ENCODE measurements at places on chromosomes 1 and 21. TPM values are rescaled to one million over a fixed set of nuclear protein-coding genes. Genes with fewer than 3 reads are reported as not detected.
A peak's percentile ranks its signal among the peaks of the same experiment; 100 is the strongest.

DNA sequence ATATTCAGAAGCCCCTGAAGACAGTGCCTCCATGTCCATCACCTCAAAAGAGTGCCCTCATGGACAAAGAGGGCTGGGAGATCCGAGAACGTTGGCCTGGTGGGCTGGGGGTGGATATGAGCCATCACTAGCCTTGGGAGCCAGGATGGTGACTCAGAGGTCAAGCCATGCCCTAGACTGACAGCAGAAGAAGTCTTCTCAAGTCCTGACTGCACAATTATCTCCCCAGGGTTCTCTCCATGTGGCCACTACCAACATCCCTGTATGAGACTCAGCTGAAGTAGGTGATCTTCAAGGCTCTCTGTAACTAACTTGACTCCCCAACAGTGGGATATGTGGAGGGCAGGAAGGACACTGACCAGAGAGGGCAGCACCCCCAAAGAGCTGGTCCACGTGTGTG is 7.1 kb upstream of the USF1 start:
- no peaks in the 10 kb centered on the region for H3K27me3 ChIP-seq
- H3K27ac ChIP-seq = no peak overlapping the region
- H3K36me3 ChIP-seq = no peaks in the 10 kb centered on the region
- H3K4me1 ChIP-seq = no peaks in the 10 kb centered on the region

DNA sequence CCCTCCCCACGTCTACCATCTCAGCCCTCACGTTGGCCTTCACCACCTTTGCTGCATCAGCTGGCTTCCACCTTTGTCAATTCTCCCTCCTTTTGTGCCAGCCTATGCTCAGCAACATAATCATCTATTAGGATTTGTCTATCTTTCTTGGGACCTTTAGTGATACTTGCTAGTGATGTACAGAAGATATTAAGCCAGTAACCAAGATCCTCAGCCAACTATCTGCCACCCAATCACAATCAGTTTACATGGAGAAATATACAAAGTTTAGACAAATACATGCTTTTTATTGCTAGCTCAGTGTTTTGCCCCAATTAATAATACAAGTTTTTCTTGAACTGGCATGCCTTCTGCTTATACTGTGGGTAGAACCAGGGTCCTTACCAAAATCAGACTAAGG is 172.3 kb downstream of the TPR start:
- H3K27me3 ChIP-seq = no peaks in the 10 kb centered on the region
- H3K36me3 ChIP-seq = no peaks in the 10 kb centered on the region
- no peak overlapping the region for H3K27ac ChIP-seq
- no peak for DNase-seq
- H3K4me3 ChIP-seq = no peak overlapping the region

GRCh38 chr1:204420039-204421004 is 8.7 kb upstream of the PPP1R15B start:
- no peak overlapping the region for H3K4me3 ChIP-seq
- DNase-seq = peak; percentile 22
- peaks cover 7% of the 10 kb centered on the region for H3K36me3 ChIP-seq
- H3K27me3 ChIP-seq = no peaks in the 10 kb centered on the region

GRCh38 chr1:5164158-5164557 is 509.7 kb downstream of the AJAP1 start:
- no peaks in the 10 kb centered on the region for H3K36me3 ChIP-seq
- no peak overlapping the region for H3K4me3 ChIP-seq
- H3K27ac ChIP-seq = no peak overlapping the region
- H3K27me3 ChIP-seq = no peaks in the 10 kb centered on the region
- H3K4me1 ChIP-seq = no peaks in the 10 kb centered on the region

- no peaks in the 10 kb centered on the region for H3K36me3 ChIP-seq
- no peaks in the 10 kb centered on the region for H3K4me1 ChIP-seq
- no peak overlapping the region for H3K27ac ChIP-seq
- no peaks in the 10 kb centered on the region for H3K27me3 ChIP-seq
- no peak for DNase-seq
Observed at GRCh38 chr1:50497007-50497406, 73.8 kb upstream of the DMRTA2 start.

- H3K4me1 ChIP-seq = peaks cover 38% of the 10 kb centered on the region
- no peaks in the 10 kb centered on the region for H3K36me3 ChIP-seq
- peak overlapping the region; percentile 53 for H3K27ac ChIP-seq
- DNase-seq = no peak
Observed at GRCh38 chr1:109791495-109792043, 27.8 kb upstream of the EPS8L3 start.

Gene ST6GALNAC5
- 3.4 TPM for total RNA-seq

Gene CFAP107
- not detected for total RNA-seq

Gene CLCNKB
- not detected for total RNA-seq

Measured in IMR-90 (cell line).